ENCODE measurements at places on chromosomes 11 and 22. TPM values are rescaled to one million over a fixed set of nuclear protein-coding genes. Genes with fewer than 3 reads are reported as not detected.
A peak's percentile ranks its signal among the peaks of the same experiment; 100 is the strongest.

GRCh38 chr22:23183061-23183698 is 2.9 kb downstream of the BCR start:
- no peaks in the 10 kb centered on the region for H3K27me3 ChIP-seq
- H3K4me3 ChIP-seq = peak overlapping the region; percentile 73
- no peak overlapping the region for H3K27ac ChIP-seq
- no peak for DNase-seq
- H3K36me3 ChIP-seq = no peaks in the 10 kb centered on the region

The ARHGEF17 gene
- 76.7 TPM for total RNA-seq

The CACNA1I gene
- total RNA-seq = not detected

The APOA5 gene
- not detected for total RNA-seq
